ENCODE measurements at places on chromosomes 5 and 9.

DNA sequence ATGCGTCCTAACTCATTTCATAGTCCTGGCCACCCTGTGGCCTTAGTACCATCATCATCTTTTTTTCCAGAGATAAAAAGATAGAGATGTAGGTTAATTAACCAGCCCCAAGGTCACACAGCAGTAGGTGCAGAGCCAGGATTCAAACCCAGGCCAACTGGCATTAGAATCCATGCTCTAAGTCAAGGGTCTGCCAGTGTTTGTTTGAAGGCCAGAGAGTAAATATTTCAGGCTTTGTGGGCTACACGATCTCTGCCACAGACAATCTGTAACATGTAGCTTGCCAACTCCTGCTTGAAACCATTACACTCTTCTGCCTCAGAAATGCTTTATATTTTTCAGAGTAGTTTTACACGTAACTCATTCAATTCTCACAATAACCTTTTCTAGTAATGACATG, 119.6 kb downstream of the EFNA5 start:
- no peaks in the 10 kb centered on the region for H3K27me3 ChIP-seq
- H3K27ac ChIP-seq = no peak overlapping the region
- no peak overlapping the region for H3K4me3 ChIP-seq

DNA sequence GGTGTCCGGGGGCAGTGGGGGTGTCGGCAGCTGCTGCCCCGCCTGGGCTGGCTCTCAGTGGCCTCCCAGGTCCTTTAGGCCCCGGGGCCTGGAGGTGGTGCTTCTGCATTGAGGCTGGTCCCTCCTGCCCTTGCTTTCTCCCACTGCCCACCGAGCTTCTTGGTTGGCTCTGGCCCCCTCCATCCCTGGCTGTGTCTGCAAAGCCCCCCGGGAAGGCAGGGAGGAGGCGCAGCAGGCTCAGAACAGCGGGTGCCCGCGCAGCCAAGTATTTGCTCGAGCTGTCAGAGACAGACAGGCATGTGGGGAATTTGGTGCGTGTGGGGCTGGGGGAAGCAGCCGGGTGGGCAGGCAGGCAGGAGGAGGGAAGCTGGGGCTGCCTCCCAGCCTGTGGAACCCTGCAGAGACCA, 11.5 kb downstream of the CXXC5 start:
- H3K4me3 ChIP-seq = peak overlapping the region; percentile 26
- H3K36me3 ChIP-seq = no peaks in the 10 kb centered on the region
- H3K27ac ChIP-seq = peak overlapping the region; percentile 92
- peaks cover 100% of the 10 kb centered on the region for H3K4me1 ChIP-seq
- H3K27me3 ChIP-seq = no peaks in the 10 kb centered on the region

- H3K4me3 ChIP-seq = peak overlapping the region; percentile 58
- H3K27me3 ChIP-seq = no peaks in the 10 kb centered on the region
- H3K36me3 ChIP-seq = peaks cover 4% of the 10 kb centered on the region
- peak overlapping the region; percentile 89 for H3K27ac ChIP-seq
- DNase-seq = no peak
Observed at GRCh38 chr9:37486616-37487548, 1.1 kb downstream of the POLR1E start.

GRCh38 chr9:116316246-116316645, 162.7 kb downstream of the PAPPA start:
- no peak overlapping the region for H3K4me3 ChIP-seq
- H3K27me3 ChIP-seq = no peaks in the 10 kb centered on the region

GRCh38 chr5:68454766-68455165, 239.2 kb downstream of the PIK3R1 start:
- H3K4me3 ChIP-seq = no peak overlapping the region
- DNase-seq = no peak
- no peaks in the 10 kb centered on the region for H3K36me3 ChIP-seq
- H3K4me1 ChIP-seq = peaks cover 45% of the 10 kb centered on the region

- H3K27ac ChIP-seq = no peak overlapping the region
- H3K36me3 ChIP-seq = no peaks in the 10 kb centered on the region
- no peak overlapping the region for H3K4me3 ChIP-seq
Observed at GRCh38 chr5:152534641-152535040, 129.6 kb upstream of the NMUR2 start.

DNA sequence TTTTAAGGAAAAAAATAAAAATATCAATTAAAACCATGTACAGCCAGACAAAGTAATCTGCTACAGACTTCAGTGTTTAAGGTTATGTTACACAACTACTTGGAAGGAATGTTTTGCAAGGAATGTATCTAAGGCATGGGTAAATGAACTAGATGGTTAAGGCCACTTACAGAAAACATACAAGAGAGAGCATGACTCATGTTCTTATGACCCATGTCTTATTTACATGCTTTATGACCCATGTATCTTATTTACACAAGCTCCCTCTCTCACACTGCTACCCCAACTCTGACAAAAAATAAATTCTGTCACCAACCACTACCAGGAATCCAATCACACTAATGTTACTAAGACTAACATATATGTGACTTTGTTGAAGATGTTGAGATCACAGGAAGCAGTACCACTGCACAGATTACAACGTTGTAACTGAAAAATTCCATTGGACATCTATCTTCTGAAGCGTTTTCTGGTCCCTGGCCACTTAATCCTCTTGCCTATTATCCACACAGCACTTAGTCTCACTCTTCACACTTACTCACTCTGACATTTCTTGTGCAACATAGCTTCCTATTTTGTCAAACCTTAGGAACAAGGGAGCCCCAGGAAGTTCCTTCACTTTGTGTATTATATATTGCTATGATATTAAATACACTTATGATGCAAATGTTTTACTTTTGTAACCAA, 1630.1 kb upstream of the C9orf72 start:
- no peak for DNase-seq
- H3K36me3 ChIP-seq = no peaks in the 10 kb centered on the region
- H3K4me1 ChIP-seq = no peaks in the 10 kb centered on the region
- H3K27me3 ChIP-seq = no peaks in the 10 kb centered on the region
- no peak overlapping the region for H3K4me3 ChIP-seq

DNA sequence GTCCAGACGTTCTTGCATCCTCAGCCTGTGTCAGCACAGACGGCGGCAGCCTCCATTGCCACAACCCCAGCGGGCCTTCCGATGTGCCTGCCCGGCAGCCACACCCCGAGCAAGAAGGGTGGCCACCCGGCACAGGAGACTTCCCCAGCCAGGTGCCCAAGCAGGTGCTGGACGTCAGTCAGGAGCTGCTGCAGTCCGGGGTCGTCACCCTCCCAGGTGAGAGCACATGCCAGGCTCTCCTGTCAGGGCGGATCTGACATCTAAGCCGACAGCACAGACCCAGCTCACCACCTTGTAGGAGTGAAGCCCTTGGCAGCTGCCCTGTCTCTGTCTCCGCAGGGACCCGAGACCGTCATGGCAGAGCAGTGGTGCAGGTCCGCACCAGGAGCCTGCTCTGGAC, 48.3 kb upstream of the LRRC14B start:
- H3K27me3 ChIP-seq = no peaks in the 10 kb centered on the region
- H3K4me3 ChIP-seq = no peak overlapping the region
- no peak for DNase-seq
- H3K4me1 ChIP-seq = no peaks in the 10 kb centered on the region
- H3K36me3 ChIP-seq = no peaks in the 10 kb centered on the region
- H3K27ac ChIP-seq = no peak overlapping the region

DNA sequence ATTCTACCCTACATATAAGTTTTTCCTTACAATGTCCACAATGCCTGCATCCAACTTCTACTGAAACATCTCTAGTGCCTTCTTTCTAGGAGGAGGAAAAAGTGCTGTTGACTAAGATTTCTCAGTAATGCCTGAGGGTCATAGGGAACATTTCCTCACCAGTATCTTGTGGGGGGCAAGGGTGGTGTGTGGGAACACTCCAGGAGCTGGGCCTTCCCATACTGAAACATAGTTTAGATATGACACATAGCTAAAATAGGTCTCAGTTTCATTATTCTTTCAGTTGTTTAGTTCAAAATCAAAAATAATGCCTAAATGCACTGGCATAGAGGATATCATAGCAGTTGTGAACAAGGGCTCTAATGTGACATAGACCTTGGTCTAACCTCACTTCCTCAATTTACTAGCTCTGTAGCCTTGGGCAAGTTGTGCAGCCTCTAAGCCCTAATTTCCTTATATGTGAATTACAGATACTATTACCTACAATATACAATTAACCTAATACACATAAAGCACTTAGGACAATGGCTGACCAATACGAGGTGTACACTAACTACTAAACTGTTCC, 66.1 kb downstream of the HAPLN1 start:
- H3K27me3 ChIP-seq = no peaks in the 10 kb centered on the region
- no peak overlapping the region for H3K27ac ChIP-seq
- no peaks in the 10 kb centered on the region for H3K36me3 ChIP-seq
- H3K4me1 ChIP-seq = no peaks in the 10 kb centered on the region
- DNase-seq = no peak

GRCh38 chr5:105530716-105531261, 1968.2 kb upstream of the NUDT12 start:
- no peaks in the 10 kb centered on the region for H3K27me3 ChIP-seq
- no peak overlapping the region for H3K27ac ChIP-seq
- DNase-seq = no peak
- H3K36me3 ChIP-seq = no peaks in the 10 kb centered on the region

GRCh38 chr9:130665431-130666392, 1.3 kb downstream of the PRDM12 start:
- no peak for DNase-seq
- H3K27me3 ChIP-seq = peaks cover 89% of the 10 kb centered on the region
- no peak overlapping the region for H3K4me3 ChIP-seq
- H3K4me1 ChIP-seq = peaks cover 52% of the 10 kb centered on the region
- no peak overlapping the region for H3K27ac ChIP-seq

- H3K27me3 ChIP-seq = no peaks in the 10 kb centered on the region
- no peak overlapping the region for H3K4me3 ChIP-seq
- H3K27ac ChIP-seq = no peak overlapping the region
- no peaks in the 10 kb centered on the region for H3K4me1 ChIP-seq
- H3K36me3 ChIP-seq = no peaks in the 10 kb centered on the region
- DNase-seq = no peak
Observed at GRCh38 chr5:92741906-92742305, 839.1 kb downstream of the NR2F1-AS1 start.

- H3K36me3 ChIP-seq = no peaks in the 10 kb centered on the region
- DNase-seq = no peak
- no peak overlapping the region for H3K4me3 ChIP-seq
- H3K4me1 ChIP-seq = no peaks in the 10 kb centered on the region
Observed at GRCh38 chr5:173734716-173735115, 118.3 kb upstream of the BOD1 start.

- no peaks in the 10 kb centered on the region for H3K27me3 ChIP-seq
- peaks cover 56% of the 10 kb centered on the region for H3K4me1 ChIP-seq
- no peaks in the 10 kb centered on the region for H3K36me3 ChIP-seq
- H3K4me3 ChIP-seq = no peak overlapping the region
Observed at GRCh38 chr9:107751567-107752210, 262.1 kb upstream of the KLF4 start.

DNA sequence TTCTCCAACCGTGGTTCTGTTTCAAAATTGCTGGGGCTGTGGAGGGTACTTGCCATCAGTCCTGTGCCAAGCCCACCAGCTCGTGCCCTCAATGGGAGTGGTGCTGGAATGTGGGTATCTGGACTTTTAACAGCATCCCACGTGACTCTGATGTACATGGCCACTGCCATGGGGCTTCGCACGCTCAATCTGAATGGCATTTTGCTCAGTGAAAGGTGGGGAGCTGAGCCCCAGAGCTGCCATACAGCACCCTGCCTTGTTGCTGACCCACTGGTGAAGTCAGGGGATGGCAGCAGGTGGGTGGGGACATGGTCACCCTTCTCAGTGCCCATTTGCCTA, 16.6 kb upstream of the SYNPO start:
- peak overlapping the region; percentile 91 for H3K27ac ChIP-seq
- H3K36me3 ChIP-seq = no peaks in the 10 kb centered on the region
- peaks cover 11% of the 10 kb centered on the region for H3K4me1 ChIP-seq
- H3K4me3 ChIP-seq = no peak overlapping the region
- no peak for DNase-seq

- DNase-seq = no peak
- H3K27me3 ChIP-seq = no peaks in the 10 kb centered on the region
- no peaks in the 10 kb centered on the region for H3K36me3 ChIP-seq
- H3K27ac ChIP-seq = no peak overlapping the region
Observed at GRCh38 chr9:115237385-115237998, 119.5 kb upstream of the TNC start.

- DNase-seq = no peak
- H3K4me1 ChIP-seq = peaks cover 25% of the 10 kb centered on the region
- H3K27ac ChIP-seq = no peak overlapping the region
- no peak overlapping the region for H3K4me3 ChIP-seq
Observed at GRCh38 chr5:143037071-143037470, 266.9 kb downstream of the ARHGAP26 start.

GRCh38 chr5:26727916-26728315, 310.5 kb downstream of the CDH9 start:
- no peaks in the 10 kb centered on the region for H3K27me3 ChIP-seq
- no peak for DNase-seq
- H3K4me1 ChIP-seq = no peaks in the 10 kb centered on the region
- no peak overlapping the region for H3K4me3 ChIP-seq

- H3K27ac ChIP-seq = no peak overlapping the region
- no peaks in the 10 kb centered on the region for H3K27me3 ChIP-seq
- no peaks in the 10 kb centered on the region for H3K36me3 ChIP-seq
- H3K4me1 ChIP-seq = no peaks in the 10 kb centered on the region
- H3K4me3 ChIP-seq = no peak overlapping the region
Observed at GRCh38 chr9:72041775-72042194, 18.6 kb downstream of the C9orf57 start.

GRCh38 chr9:114231273-114231672, 75.9 kb downstream of the COL27A1 start:
- no peaks in the 10 kb centered on the region for H3K36me3 ChIP-seq
- no peak overlapping the region for H3K27ac ChIP-seq
- H3K4me3 ChIP-seq = no peak overlapping the region
- no peak for DNase-seq

DNA sequence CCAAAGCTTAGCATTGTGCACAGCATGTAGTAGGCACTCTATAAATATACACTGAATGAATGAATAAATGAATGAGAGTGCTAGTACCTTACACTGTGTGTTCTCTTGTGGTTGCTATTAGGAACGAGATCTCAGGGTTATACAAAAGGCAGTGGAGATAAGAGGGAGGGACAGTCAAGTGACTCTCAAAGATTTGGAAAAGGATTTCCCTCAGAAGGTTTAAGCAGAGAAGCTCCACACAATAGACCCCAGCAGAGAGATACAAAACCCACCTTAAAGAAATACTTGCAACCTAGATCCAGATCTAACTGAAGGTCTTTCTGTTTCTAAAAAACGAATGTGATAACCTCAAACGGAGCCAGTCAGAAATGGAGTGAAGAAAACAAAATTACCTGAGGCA, 11.8 kb upstream of the EFNA5 start:
- no peak for DNase-seq
- H3K27me3 ChIP-seq = peaks cover 4% of the 10 kb centered on the region
- H3K27ac ChIP-seq = no peak overlapping the region
- no peaks in the 10 kb centered on the region for H3K4me1 ChIP-seq
- H3K4me3 ChIP-seq = no peak overlapping the region

- peak overlapping the region; percentile 26 for H3K27ac ChIP-seq
- H3K27me3 ChIP-seq = no peaks in the 10 kb centered on the region
- H3K4me1 ChIP-seq = peaks cover 17% of the 10 kb centered on the region
Observed at GRCh38 chr9:129258124-129258822, 80.2 kb upstream of the IER5L start.

Measured in esophagus squamous epithelium (tissue), 5 donors.